Activated CD4-positive, alpha-beta T cell treated with anti-CD3 and anti-CD28 coated beads, Interleukin-2, amount 50 U/mL, for 24 hours (primary cell): ENCODE measurements at places on chromosomes 12 and 14.

DNA sequence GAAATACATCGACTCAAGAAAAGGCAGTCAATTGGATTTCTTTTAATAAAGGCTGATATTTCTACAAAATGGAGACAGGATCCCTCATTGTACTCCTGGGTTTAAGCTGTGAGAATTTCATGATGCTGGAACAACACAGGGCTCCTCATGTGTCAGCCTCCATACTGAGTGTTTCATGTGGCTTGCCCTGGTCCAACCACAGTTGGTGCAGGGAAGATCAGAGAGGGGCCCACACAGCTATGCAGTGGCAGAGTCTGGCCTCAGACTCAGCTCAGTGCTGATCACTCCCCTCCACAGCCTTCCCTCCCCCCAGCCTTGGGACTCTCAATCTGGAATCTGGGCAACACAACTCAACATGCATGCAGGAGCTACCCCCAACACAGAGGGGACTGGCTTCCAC is 122.5 kb upstream of the OVCH1 start:
- DNase-seq = no peak

DNA sequence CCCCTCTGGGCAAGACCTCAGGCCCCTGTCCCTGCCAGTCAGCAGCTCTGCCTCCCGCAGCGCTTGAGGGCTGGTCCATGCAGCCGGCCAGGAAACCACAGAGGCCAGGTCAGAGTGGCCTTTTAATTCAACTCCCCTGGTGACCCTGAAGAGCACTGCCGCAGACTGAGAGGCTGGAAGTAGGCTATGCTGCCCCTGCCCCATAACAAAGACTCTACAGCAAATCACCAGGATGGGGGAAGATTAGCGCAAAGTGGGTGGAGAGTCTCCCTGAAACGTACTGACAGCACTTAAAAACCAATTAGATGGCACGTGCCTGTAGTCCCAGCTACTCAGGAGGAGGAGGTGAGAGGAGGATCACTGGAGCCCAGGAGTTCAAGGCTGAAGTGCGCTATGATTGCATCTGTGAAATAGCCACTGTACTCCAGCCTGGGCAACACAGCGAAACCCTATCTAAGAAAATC is 70.5 kb downstream of the ITPK1 start:
- DNase-seq = no peak

GRCh38 chr12:120215766-120216735 is 15.1 kb upstream of the RPLP0 start:
- DNase-seq = no peak

DNA sequence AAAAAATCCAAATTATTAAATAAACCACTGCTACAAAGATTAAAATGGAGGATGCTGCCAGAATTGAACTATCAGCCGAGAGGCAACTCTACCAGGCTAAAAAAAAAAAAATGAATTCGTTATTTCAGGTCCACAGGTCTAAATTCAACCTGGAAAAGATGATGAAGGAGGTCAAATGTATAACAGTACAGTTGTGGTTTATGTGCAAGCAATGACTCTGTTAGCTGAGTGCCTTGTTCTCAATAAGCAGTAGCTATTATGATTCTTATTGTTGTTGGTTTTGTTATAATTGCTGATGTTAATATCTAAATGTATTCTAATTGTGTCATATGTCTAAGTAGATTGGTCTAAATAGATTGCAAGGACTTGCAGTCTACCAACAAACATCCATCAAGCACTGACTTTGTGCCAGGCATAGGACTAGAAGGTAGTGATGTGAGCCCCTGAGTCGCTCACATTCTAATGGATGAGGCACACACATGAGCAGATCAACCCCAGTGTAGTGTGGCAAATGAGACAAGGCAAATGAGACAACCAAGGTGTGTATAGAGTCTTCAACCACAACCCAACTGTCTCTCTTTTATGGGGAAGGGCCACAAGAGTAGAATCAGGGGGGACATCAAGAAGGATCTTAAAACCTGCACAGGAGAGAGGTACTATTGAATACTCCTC is 77.0 kb upstream of the PLEKHG7 start:
- DNase-seq = no peak

- no peak for DNase-seq
These were observed 13.6 kb upstream of the FOXJ2 start for GRCh38 chr12:8018666-8019581.

GRCh38 chr12:103909811-103910210 is 20.4 kb upstream of the HSP90B1 start:
- DNase-seq = no peak

GRCh38 chr14:33271216-33271615 is 332.5 kb downstream of the NPAS3 start:
- no peak for DNase-seq

DNA sequence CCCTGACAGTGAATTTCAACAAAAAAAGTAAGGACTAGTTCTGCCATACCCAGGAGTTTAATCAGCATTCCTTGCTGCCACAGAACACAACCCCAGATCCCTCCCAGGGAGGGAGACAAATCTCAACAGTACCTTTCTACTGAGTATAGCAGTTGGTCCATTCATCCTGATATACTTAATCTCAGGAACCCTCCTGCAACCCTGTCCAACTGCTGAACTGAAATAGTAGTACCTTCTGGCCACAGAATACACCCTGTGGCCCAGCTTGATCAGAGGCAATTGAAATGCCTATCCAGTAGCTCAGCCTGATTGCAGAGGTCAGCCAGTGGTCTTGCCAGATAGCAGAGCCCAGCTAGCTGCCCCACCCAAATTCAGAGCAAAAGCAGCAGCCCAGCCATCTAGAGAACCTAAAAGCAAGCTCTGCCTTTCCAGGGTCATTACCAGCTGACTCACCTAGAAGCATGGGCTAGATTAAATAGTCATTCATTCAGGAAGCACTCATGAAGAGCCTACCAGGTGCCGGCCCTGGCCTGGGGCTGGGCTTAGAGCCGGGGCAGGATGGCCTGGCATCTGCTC is 40.0 kb upstream of the RHOJ start:
- no peak for DNase-seq

- no peak for DNase-seq
These were observed 20.0 kb downstream of the NFKBIA start for GRCh38 chr14:35384455-35385041.
